ENCODE measurements at places on chromosomes 13 and 19. TPM values are rescaled to one million over a fixed set of nuclear protein-coding genes. Genes with fewer than 3 reads are reported as not detected.

DNA sequence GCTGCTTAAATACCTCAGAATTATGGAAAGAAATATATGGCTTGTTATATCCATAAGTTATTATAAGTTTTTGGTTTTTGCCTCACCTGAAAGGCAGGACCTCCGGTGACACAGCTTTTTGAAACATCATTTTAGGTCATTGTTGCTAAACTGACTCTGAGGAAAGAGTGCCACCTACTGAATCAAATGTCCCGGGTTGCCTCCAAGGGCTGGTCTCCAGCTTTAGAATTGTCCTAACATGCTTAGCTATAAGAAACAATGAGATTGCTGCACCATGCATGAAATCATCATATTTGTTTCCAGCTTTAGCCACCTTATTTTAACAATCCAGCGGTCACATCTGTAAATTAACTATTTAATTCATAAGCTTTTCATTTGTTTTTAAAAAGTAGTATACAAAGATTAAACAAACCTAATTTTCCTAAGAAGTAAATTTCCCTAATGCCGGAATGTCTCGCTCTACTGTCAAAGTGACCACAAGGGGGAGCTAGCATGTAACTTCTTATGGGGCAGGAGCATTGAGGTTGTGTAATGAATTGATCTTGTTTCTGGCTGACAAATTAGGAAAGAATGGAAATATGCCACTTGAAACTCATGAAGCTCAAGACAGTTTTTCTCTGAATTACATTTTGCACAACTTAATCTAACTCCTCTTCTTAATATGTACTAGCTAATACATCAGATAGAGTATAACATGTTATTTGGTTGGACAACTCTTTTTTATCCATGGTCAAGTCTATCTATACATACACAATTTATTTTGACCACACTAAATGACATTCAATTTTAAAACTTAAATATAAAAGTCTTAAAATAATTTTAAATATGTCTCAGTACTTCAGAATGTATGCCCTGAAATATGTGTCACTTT lies 6.7 kb upstream of the PCDH17 start:
- no peak for DNase-seq

Gene CC2D1A
- total RNA-seq, result 24.4 TPM

DNA sequence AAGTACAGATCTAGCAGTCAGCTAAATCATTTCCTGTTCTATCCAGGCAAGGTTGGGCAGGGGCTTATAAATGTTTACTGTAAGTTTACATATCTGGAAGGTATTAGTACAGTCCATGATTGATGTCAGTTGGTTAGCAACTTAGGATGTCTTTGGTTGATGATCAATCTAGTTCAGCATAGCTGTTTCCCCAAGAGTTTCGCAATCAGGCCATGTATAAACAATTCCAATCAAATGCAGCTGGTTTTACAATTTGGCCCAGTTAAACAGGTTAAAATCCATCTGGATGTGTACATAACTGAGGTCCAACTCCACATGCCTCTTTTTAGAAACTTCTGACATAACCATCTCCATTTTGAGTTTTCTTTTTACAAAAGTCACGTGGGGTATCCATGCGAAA lies 6.9 kb downstream of the ZNF221 start:
- no peak for DNase-seq

GRCh38 chr19:45615795-45616703 lies 14.0 kb upstream of the GPR4 start:
- peak; percentile 62 for DNase-seq

- DNase-seq, result no peak
These were observed 109.9 kb downstream of the OLFM4 start for GRCh38 chr13:53138376-53139036.

Measured in T-helper 17 cell (primary cell).